ENCODE measurements at places on chromosomes 3 and 15.
A peak's percentile ranks its signal among the peaks of the same experiment; 100 is the strongest.

DNA sequence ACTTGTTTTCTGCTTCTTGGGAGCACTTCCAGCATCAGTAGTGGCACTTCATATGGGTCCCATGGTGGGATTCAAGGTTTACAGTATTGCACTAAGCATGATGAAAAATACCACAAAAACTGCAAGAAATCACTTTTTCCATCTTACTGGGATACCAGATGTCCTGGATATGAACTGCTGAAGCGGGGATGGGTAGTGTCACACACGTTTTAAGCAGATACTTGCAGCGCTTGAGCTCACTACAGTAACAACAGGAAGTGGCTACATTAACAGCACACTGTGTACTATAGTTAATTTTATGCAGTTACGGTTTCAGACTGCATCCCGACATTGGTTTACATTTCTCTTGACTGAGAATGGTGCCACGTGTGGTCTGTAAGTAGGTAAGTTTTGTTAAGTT is 3.5 kb upstream of the ISG20 start:
- DNase-seq, result no peak

GRCh38 chr3:105538483-105538882 is 171.8 kb downstream of the ALCAM start:
- DNase-seq, result no peak

DNA sequence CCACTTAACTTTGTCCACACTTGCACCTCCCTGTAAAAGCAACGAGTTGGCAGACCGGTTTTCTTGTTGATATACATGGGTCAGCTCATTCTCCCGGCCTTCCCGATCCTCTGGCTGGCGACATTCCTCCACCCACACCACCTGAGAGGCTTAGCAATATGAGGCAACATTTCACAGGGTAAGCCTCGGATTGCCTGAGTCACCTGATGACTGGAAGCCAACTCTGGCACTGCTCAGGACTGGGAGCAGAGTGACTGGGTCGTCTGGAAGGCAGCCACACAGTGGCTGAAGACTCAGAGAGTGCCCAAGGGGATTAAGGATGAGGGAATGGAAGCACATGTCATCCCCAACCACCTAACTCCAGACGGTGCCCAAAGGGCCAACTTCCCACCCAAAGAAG is 9.8 kb downstream of the HOMER2 start:
- no peak for DNase-seq

DNA sequence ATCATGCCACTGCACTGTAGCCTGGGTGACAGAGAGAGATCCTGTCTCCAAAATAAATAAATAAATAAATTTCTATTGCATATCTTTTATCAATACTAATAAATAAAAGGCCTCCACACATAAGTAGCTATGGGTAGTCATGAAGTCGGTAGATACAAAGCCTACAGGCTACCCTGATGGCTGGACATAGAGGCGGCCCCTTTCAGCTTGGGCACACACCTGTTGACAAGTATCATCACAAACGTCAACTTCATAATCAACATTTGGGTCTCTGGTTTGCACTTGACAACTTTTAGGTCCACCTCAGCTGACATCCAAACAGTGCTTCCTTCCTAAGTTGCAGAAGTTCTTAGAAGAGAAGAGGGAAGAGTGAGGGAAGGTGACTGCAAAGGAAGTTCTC is 53.4 kb downstream of the ITGA11 start:
- DNase-seq, result no peak

DNA sequence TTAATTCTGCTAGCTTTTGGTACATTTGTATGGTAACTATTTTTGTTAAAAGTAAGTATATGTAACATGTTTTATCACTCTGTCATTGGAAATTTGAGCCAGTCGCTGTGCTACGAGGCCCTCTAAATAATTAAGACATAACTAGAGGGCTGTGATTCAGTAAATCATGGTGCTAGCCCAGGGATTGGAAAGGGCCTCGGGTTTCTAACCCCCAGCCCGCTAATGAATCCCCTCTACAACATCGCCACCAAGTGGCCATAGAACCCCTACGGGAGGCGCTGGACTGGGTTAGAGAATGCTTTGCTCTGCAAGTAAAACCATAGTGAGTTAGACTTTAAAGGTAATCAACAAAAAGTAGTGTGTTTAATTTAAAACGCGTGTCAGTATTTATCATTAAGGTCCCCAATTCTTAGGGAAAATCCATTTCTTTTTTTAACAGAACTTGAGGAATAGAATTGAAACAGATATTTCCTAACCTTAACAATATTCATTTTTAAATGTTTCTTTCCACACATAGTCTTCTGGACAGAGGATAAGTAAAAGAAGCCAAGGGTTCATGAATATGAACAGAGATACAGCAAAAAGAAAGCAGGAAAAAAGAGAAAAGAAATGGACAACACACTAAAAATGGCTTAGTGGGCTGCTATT is 744.7 kb downstream of the EPHA3 start:
- peak; percentile 14 for DNase-seq

DNA sequence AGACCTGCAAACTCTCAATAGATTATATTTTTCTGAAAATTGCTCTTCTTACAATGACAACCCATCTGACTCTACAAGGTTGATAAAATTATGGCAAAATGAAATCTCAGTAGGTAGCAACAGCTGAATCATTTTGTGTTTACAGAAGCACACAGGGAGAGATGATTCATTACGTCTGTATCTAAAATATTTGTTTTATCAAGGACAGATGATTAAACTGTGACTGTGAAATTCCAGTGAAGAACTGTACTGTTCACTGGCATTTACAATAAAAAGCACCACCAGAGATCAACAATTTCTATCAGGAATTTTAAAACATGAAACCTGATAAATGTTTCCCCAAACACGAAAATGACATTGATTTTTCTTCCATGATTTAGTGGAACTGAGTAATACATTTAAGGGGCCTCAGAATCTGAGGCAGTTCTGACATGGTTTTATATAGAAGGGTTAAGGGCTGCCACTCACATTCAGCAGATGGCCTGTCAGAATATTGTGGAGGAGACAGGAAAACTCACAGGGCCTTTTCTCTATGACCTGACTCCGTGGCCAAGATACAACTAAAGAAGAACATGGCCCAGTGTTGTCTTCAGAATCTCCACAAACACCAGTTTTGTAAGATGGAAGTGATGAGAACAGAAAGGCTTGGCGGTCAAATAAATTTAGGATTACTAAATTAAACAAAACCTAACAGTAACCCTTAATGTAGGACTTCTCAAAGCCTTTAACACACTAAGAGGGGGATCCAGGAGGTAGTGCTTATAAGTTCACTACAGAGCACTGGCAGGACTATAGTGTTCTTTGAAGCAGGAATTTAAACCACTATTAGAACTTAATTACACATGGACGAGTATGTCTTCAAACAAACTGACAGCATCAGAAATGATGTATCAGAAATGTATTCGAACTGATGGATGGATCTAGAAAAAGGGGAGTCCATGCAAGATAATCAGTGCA is 25.9 kb downstream of the RAD18 start:
- DNase-seq, result peak; percentile 89

- DNase-seq, result no peak
Observed at GRCh38 chr3:30286811-30287210, 319.6 kb upstream of the TGFBR2 start.
